ENCODE measurements at places on chromosomes 5 and 9. TPM values are rescaled to one million over a fixed set of nuclear protein-coding genes. Genes with fewer than 3 reads are reported as not detected.

LRRC19 gene
- under 0.01 TPM for total RNA-seq

MTAP gene
- total RNA-seq, result 21.6 TPM

PALM2AKAP2 gene
- 4.4 TPM for total RNA-seq

HTR4 gene
- 0.31 TPM for total RNA-seq

SPINK13 gene
- total RNA-seq, result not detected

RGS7BP gene
- total RNA-seq, result 26.0 TPM

GRIA1 gene
- 356 TPM for total RNA-seq

IL4 gene
- not detected for total RNA-seq

CA9 gene
- not detected for total RNA-seq

OGN gene
- total RNA-seq, result 1.6 TPM

RAD1 gene
- total RNA-seq, result 43.5 TPM

SPINK7 gene
- total RNA-seq, result not detected

ST6GALNAC4 gene
- 10.0 TPM for total RNA-seq

SPINK4 gene
- not detected for total RNA-seq

RNF183 gene
- not detected for total RNA-seq

LRRC70 gene
- total RNA-seq, result 8.5 TPM

MEGF10 gene
- total RNA-seq, result 28.2 TPM

STX17 gene
- total RNA-seq, result 27.2 TPM

NDUFS6 gene
- total RNA-seq, result 7.2 TPM

GABRA6 gene
- not detected for total RNA-seq

PCDHGA11 gene
- total RNA-seq, result 40.4 TPM

FRMD3 gene
- 38.2 TPM for total RNA-seq

CNTLN gene
- total RNA-seq, result 21.3 TPM

SNAPC4 gene
- 12.2 TPM for total RNA-seq

EIF4E1B gene
- total RNA-seq, result 0.31 TPM

BAG1 gene
- total RNA-seq, result 34.4 TPM
